CD14-positive monocyte (primary cell): ENCODE measurements at places on chromosomes 2 and 18.
A peak's percentile ranks its signal among the peaks of the same experiment; 100 is the strongest.

DNA sequence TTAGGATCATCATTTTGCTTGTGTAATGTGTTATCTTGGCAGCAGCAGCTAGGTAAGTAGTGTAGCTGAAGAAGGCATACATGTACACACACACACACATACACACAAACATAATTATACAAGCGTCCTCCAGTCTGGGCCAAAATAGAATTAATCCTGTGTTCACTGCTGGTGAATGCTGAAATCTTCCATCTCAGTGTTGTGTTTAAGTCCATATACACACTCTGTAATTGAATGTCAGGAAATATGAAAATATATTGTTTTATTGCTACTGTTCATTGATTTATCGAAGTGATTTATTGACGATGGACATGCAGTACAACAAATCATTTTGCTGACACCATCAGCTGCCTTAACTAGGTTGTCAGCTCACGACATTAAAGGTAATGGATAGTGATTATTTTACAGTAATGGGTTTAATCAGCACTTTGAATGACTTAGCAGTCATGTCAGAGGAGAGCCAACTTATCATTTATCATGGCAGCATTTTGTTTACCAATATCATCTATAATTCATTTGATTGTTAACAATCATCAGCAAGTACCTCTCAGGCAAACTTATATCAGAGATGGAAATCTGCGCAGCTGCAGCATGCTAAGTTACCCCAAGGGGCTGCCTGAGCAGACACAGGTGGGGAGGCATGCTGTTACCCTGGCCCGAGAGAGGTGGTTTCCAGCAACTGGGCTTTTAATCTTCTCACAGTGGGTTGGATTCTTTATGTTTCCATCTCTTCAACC is 83.7 kb upstream of the FSHR start:
- no peak for DNase-seq

DNA sequence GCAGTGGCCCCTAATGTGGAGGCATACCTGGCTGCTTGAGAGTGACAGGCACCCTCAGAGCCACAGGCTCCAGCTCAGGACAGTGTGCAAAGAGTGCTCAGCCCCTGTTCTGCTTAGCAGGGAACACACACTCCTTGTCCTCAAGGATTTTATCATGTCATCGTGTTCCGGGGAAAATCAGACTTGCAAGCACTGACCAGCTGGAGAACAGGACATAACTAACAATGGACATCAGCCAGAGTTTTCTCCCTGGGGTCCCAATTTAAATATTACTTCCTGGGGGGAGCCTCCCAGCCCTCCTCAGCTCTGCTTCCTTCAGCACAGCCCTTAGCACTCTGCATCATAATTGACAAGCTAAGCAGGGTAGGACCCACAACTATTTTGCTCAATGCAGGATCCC is 175.4 kb upstream of the ACAA2 start:
- DNase-seq: no peak

GRCh38 chr2:24676493-24676892 is 116.7 kb downstream of the PTRHD1 start:
- no peak for DNase-seq

GRCh38 chr2:99695944-99696253 is 206.1 kb upstream of the REV1 start:
- DNase-seq: no peak

DNA sequence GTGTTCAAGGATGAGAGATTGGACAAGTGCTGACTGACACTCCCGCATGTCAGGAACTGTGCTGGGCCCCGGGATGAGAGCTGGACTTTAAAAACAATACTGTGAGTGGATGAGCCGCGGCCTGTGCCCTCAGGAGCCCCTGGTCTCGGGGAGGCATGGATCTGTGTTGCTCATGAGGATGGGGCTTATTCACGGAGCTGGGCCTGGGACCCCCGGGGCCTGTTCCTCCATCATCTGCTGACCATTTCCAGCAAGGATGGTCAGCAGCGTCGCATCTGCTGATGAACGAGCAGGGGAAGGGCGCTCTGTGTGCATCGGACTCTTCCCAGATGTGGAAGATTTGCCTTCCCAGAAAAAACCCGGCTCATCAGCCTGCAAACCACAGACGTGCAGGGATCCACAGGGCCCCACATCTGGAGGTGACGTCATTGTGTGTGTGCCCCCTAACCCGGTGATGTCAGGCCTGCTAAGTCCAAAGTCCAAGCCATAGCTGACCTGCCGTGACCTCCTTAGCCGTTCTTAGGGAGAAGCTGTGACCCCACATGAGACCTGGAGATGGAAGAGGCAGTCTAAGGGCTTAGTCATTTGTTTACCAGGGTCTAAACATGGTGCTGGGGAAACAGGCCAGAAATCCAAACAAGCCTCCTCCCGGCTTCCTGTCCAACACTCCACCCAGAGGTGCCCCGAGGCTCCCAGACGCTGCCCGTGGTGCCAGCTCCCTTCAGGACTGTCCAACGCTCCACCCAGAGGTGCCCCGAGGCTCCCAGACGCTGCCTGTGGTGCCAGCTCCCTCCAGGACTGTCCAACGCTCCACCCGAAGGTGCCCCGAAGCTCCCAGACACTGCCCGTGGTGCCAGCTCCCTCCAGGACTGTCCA is 143.9 kb downstream of the PXDN start:
- no peak for DNase-seq

DNA sequence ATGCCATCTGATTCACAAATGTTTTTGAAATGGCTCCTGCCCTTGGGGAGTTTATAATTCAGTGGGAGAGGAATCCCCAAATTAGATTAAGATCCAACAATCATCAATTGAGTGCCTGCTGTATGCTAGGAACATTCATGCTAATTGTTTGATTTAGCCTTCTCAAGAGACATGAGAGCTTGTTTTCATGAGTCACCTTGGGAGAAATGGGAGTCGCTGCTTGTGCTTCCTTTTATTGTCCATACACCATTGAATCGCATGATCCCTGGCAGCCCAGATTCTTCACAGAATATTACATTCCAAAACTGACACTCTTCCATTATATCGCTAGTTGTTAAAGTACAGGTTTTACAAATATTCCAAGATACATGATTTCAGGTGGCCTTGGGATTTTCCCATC is 106.0 kb upstream of the MAP3K20 start:
- DNase-seq: peak; percentile 29

DNA sequence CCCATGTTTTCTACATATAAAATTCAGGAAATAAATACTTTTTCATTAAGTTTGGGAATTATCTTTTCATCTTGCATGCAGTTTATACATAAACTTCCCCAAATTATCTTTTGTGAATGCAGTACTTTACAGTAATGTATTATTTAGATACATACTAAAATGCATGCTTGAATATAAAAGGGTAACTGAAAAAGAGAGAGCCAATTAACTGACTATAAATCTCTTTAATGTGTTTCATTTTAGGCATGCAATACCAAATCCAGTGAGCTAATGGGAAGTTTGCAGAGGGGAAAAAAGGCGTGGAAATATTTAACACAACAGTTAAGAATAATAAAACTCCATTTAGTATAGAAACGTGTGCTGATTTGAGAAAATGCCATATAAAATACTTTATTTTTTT is 39.2 kb downstream of the COL4A4 start:
- no peak for DNase-seq
